ENCODE measurements at places on chromosomes 1 and 21.

- no peak for DNase-seq
These were observed 59.7 kb downstream of the RGL1 start for GRCh38 chr1:183864611-183865010.

DNA sequence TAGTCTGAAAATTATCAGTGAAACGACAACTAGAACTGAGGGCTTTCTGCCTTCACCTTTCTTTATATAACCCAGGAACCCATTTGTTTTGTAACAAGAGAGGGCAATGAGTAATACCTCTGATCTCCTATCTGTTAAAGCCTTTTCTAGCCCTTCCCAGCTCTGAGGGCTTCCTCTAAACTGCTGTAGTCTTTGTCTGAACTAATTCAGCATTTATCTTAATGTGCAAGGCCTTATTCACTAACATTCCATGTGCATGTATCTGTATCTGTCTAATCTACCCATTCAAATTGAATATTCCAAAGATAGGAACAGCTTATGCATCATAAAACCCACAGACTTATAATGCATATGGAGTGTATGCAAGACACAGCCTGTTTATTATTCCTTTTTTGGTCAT lies 167.1 kb downstream of the LYPLAL1 start:
- DNase-seq, result no peak

GRCh38 chr1:59195151-59195550 lies 101.7 kb upstream of the FGGY start:
- DNase-seq, result no peak

DNA sequence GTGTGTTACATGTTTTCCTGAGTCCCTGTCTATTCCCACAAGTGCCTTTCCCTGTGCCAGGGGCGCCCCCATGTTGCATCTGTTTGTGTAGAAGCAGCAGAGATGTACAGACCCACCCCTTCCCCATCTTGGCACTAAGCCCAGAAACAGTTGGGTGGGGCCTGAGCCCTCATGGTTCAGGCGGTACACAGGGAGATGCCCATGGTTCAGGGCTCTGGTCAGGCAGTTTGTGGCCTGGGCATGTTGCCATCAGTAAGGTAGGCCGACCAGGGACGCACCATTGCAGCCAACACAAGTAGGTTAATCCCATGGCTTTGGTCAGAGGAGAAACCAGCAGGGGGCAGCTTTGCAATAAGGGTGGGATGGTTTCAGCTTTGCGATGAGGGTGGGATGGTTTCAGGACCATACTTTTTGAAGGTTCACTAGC lies 914 bp upstream of the ADGRB2 start:
- no peak for DNase-seq

GRCh38 chr1:10934150-10934818 lies 78.2 kb upstream of the TARDBP start:
- no peak for DNase-seq
